ENCODE measurements at places on chromosomes 4 and X. TPM values are rescaled to one million over a fixed set of nuclear protein-coding genes. Genes with fewer than 3 reads are reported as not detected.

GRCh38 chr4:104989371-104989770 is 157.3 kb upstream of the TET2 start:
- no peak for DNase-seq

GRCh38 chrX:86002076-86002896 is 45.1 kb downstream of the CHM start:
- DNase-seq, result no peak

DNA sequence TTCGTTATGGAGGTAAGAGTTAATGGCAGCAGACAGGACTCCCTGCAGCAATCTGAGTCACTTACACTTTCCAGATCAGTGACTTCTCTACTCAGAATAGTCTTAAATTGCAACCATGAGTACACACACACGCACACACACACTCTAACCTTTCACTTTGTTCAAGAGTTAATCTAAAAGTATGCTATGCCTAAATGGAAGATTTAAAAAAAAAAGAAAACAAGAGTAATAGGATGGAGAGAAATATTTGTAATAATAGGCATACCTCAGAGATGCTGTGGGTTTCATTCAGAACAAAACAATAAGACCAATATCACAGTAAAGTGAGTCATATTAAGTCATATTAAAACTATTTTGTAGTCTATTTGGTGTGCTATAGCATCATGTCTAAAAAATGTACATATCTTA is 969.1 kb upstream of the PCDH10 start:
- DNase-seq, result no peak

DNA sequence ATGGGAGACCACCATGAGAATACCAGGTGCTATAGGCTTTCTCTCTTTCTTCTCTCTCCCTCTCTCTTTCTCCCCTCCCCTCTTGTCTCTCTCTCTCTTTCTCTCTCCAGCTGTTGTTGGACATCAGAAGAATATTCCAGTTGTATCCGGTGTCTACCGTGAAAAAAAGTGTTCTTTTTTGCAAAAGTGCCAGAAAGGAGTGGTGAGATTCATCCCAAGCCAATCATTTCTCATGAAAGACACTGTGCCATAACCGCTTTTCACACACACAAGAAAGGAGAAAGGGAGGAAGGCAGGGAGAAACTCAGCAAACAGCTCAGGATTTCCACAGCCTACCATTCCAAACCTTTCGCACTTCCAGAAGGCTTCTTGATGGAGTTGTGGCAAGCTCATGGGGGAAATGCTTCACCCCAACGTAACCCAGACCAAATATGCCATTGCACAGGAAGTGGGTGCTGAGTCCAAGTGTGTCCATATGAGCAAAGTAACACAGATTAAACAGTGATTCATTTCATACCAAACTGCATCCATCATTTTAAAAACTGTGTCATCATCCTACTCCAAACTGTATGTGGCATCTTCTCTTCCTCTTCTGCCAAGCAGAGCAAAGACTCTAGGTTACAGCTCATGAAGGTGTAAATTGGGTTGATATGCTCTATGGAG is 224.0 kb downstream of the APBB2 start:
- DNase-seq, result no peak

- no peak for DNase-seq
Observed at GRCh38 chr4:1449833-1450741, 43.8 kb upstream of the NKX1-1 start.

DNA sequence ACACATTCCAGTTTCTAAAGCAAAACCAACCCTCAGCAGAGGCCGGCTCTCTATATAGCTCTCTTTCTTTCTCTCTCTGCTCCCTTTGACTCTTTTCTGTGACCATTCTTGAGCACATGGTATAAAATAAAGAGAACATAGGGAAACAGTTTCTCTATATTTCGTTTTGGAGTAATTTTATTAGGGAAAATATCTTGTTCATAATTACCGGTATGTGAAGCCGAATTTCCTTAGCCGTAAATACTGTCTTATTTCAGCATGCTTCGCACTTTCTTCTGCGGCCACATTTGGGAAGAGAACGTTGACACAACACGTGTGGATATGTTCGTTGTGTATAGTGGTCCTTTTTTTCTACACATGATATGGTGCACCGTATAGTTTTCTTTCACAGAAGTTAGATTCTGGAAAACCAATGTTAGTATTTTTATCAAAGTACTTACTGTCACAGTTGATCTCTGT is 4.9 kb upstream of the LEF1 start:
- no peak for DNase-seq

GRCh38 chrX:31445542-31445941 is 373.7 kb upstream of the FTHL17 start:
- no peak for DNase-seq

The UPF3B gene
- total RNA-seq, result 7.0 TPM

DNA sequence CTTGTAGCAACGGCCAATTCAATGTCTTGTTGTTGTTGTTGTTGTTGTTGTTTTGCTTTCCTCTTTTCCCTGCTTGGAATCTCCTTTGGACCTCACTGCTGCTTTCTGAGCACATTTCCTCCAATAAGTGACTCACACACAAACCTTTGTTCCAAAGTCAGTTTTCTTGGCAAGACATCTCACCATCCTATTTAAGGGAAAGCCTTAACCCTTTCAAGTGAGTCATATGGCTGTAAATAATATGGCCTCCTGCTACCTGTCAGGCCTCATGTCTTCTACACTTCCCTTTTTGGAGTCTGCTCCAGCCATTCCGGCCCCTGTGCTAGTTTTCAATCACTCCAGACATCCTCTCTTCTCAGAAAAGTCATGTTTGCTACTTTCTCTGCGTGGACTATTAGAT is 79.5 kb upstream of the MAGEB10 start:
- DNase-seq, result no peak

DNA sequence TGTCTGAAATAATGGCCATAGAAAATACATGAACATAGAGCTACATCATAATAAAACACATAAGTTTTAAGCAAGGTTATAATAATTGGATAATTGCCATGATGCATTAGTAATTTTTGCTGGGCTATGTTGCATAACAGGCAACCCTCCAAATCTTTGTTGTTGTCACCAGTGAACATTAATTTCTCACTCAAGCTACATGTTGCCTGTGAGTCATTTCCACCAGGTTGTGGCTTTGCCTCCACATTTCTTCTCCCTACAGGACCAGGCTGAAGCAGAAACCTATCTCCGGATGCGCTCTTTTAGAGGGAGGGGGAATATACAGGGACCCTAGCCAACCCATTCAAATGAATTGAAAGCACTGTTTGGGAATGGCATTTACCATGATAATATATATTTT is 347.7 kb downstream of the GABRG1 start:
- no peak for DNase-seq

DNA sequence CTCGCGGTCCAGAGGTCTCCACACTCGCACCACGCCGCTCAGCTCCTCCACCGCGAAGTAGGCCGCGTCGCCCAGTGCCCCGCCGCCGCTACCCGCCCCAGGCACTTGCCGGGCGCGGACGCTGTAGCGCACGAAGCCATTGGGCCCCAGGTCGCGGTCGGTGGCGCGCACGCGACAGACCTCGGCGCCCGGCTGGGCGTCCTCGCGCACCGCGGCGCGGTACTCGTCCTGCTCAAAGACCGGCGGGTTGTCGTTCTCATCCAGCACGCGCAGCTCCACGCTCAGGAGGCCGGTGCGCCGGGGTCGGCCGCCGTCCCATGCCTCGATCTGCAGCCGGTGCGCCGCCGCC is 1.4 kb downstream of the DCHS2 start:
- DNase-seq, result no peak

GRCh38 chr4:25879991-25880651 is 17.3 kb upstream of the SEL1L3 start:
- no peak for DNase-seq

The EBP gene
- total RNA-seq, result 60.0 TPM

GRCh38 chr4:75211422-75211821 is 278.5 kb downstream of the PARM1 start:
- no peak for DNase-seq

- DNase-seq, result no peak
Observed at GRCh38 chrX:7347465-7347864, 199.5 kb upstream of the PUDP start.

- DNase-seq, result no peak
Observed at GRCh38 chr4:121686255-121686654, 10.5 kb downstream of the ANXA5 start.

- DNase-seq, result no peak
Observed at GRCh38 chr4:22997358-22998224, 304.9 kb downstream of the GBA3 start.

DNA sequence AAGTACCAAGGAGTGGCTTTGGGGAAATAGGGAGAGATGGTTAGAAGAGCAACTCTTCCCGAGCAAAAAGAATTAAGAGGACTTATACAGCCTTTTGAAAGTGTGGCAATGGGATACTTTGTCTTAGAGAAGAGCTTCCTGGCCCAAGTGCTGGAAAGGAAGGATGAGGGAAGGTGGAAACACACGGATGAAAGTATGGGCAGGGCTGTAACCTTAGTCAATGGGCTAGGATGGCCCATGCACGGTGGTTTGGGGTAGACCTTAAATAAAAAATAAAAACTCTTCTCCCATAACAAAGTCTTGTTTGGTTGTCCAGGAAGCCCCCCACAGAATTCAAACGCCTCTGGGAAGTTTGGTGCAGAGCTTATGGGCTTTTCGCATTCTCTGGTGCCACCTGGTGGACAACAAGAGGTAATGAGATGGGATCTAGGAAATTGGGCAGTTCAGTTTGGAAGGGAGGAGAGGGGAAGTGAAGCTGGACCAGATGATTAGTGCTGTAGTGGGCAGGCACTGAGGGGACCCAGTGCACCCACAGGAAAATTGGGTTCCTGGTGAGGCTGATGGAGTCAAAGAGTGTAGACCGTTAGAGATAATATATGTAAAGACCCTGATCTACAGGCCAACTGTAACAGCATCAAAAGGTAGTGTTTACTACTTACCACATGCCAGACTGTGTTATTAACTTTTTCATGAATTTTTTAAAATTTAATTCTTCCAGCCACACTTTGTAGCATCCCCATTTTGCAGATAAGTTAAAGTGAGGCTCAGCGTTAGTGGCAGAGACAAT is 13.8 kb upstream of the ENOX2 start:
- no peak for DNase-seq

The SCD5 gene
- 7.3 TPM for total RNA-seq

- no peak for DNase-seq
Observed at GRCh38 chrX:1137531-1137930, 74.9 kb downstream of the CRLF2 start.

- no peak for DNase-seq
Observed at GRCh38 chr4:176988226-176988625, 195.5 kb upstream of the VEGFC start.

- DNase-seq, result no peak
Observed at GRCh38 chr4:71185037-71185436, 153.8 kb upstream of the SLC4A4 start.

DNA sequence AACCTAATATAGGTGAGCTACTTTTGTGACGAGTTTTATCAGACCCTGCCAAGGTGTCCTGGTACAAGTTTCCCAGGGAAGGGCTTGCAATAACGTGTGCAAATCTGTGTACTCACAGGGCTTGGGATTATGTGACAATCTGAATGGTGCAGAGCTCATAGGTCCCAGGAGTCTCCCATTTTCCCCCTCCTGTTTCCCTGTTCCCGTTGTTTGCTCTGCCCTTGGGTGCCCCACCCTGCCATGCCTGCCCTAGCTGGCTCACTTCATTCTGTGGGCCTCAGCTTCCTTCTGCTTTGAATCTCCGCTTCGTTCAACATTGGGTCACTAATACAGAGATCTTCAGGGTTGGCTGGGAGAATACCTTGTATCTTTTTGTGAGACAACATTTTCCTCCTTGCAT is 90.3 kb upstream of the HPF1 start:
- DNase-seq, result no peak

- no peak for DNase-seq
Observed at GRCh38 chr4:189143263-189143952, 797.3 kb upstream of the FRG1 start.

The ERCC6L gene
- total RNA-seq, result 0.26 TPM

DNA sequence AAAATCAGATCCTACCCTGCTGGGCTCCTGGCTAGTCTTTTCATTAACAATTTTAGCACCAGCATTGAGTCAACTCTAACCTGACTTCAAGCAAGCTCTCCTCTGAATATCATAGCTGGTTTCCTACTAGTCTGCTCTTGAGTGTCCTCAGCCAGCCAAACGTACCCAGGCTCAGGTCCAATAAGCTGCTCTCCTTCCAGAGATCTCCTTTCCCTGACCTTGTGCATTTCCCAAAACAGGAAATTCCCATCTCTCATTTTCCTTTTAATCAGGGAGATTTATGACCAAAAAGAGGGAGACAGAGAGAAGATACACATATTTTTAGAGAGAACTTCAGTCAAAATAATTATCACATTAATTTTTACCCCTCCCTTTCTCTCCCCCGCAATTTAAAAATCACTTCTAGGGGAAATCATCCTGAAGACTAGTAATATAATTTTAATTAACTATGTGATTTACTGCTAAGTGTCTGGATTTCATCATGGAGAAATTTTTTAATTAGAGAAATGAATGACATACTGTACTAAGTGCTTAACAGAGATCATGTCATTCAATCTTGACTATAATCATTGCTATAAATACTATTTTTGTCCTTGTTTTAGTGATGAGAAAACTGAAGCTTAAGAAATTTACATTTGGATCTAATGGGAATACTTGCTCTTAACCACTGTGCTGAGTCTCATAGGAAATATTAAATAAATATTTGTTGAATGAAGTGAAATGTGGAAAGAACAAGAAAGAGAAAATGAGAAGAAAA is 421.7 kb upstream of the INTU start:
- no peak for DNase-seq

DNA sequence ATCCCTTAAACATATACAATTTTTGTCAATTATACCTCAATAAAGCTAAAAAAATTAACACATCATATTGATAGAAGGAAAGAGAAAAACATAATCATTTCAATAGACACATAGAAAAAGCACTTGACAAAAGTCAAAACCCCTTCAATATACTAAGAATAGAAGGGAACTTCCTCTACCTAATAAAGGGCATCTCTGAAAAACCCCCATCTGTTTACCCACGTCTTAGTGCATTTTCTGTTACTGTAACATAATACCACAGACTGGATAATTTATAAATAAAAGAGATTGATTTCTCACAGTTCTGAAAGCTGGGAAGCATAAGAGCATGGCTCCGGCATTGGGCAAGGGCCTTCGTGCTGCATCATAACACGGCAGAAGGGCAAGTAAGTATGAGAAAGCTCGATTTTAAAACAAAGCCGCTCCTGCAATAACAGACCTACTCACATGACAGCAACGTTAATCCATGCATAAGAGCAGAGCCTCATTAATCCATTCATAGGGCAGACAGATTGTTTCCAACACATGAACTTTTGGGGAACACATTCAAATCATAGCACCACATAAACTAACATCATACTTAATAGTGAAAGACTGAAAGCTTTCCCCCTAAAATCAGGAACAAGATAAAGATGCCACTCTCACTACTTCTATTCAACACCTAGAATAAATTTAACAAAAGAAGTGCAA is 15.7 kb downstream of the STEEP1 start:
- no peak for DNase-seq

GRCh38 chr4:155799116-155799793 is 40.4 kb downstream of the GUCY1B1 start:
- DNase-seq, result no peak

DNA sequence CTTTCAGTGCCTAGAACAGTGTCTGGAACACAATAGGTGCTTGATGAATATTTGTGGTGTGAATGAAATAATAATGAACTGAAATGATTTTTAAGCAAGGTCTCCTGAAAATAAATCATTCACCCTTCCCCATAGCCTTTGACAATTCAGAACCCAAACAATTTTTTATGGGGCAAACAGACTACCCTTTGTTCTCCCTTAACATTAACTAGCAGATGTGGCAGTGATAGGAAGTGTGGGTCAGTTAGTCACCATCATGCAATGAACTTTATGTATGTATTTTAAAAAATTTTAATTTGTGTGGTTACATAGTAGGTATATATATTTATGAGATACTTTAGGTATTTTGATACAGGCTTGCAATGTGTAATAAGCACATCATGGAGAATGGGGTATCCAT is 27.2 kb upstream of the CD40LG start:
- no peak for DNase-seq
